CD4-positive, alpha-beta memory T cell (primary cell): ENCODE measurements at places on chromosomes 11 and 22. TPM values are rescaled to one million over a fixed set of nuclear protein-coding genes. Genes with fewer than 3 reads are reported as not detected.

GRCh38 chr11:88909500-88909899 lies 156.3 kb downstream of the GRM5 start:
- DNase-seq: no peak
- no peak overlapping the region for H3K4me3 ChIP-seq
- H3K27me3 ChIP-seq: no peaks in the 10 kb centered on the region
- no peaks in the 10 kb centered on the region for H3K4me1 ChIP-seq
- no peak overlapping the region for H3K27ac ChIP-seq

- H3K4me3 ChIP-seq: no peak overlapping the region
- DNase-seq: peak; percentile 38
These were observed 953 bp upstream of the PACS1 start for GRCh38 chr11:66068923-66069714.

GRCh38 chr11:64919627-64920026 lies 2.6 kb upstream of the ATG2A start:
- DNase-seq: no peak
- peaks cover 38% of the 10 kb centered on the region for H3K4me1 ChIP-seq
- H3K36me3 ChIP-seq: no peaks in the 10 kb centered on the region
- no peak overlapping the region for H3K4me3 ChIP-seq
- no peak overlapping the region for H3K27ac ChIP-seq

Gene KRTAP5-9
- total RNA-seq: not detected

Gene GGTLC3
- total RNA-seq: not detected

Gene PTPRJ
- 57.9 TPM for total RNA-seq

Gene NFAM1
- total RNA-seq: 0.55 TPM
